GM18507 (cell line): ENCODE measurements at places on chromosomes 5 and 9.

GRCh38 chr9:5557606-5558587, 47.6 kb downstream of the PDCD1LG2 start:
- peak; percentile 17 for DNase-seq

GRCh38 chr5:135446615-135447014, 533 bp downstream of the DCANP1 start:
- DNase-seq, result no peak

DNA sequence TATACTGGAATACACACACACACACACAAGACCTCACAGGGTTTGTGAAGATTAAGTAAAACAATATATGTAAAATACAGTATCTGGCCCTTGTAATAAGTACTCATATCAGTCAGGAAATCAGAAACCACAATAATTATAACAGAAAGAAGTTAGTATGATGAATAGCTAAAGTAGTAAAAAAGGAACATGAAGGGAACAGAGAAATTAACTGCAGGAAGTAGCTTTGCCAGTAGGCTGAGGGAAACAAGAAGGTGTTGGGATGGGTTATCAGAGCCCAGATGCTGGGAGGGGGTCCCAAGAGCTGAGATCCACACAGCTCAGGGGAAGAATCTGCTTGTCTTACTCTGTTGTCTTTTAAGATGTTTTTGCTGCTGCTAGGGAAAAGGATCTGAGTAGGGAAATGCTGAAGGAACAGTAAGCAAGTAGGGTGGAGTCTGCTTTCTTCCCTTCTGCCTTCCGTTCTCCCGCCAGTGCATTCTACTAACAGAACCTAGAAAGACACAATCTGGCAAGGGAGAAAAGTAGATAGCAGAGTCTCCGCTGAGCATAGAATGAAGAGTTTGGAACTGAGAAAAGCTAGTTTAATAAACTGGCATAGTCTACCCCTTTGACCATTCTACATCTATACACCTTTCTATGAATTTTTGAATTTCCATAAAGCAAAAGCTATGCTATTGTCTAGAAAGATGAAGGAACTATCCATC, 55.3 kb upstream of the ALDH1A1 start:
- DNase-seq, result no peak

DNA sequence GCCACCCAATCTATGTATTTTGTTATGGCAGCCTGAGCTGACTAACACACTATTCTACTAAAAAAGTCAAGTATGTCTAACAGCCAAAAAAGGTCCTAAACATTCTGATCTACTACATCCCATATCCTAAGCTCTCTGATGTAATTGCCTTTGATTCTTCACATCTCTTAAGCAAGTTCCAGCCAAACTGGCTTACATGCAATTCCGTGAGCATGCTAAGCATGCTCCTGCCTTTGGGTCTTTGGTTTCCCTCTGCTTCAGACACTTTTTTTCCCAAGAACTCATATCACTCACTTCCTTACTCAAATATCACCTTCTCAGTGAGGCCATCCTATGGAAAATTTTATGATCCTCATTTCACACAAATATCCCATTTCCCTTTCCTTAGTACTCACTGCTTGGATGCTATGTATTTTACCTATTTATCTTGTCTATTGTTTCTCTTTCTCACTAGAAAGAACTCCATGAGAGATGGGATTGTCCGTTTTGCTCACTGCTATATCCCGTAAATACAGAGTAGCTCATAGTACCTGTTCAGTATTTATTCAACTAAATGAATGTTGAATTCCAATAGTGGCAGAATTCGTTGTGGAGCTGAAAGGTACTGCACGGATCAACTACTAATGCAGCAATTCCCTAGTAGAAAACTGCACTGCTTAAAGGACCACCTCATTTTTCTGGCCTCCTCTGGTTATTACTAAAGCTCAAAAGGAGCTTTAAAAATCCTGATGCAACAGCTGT, 2.3 kb upstream of the SLC12A2 start:
- DNase-seq, result no peak

DNA sequence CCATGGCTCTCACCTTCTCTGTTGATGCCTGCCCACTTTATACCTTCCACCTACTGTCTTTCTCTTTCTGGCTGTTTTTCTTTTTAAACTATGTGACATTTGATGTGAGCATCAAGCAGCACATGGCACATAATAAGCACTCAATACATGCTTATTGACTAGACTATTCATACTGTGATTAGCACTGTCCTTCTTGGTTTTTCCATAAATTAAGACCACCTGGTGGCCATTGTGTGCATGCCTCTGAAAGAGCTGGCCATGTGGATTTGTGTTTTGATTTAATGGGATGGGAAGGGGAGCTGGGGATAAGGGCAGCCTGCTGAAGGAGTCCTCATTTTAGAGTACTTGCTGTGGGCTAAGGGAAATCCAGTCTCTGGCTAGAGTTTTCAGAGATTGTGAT, 79.4 kb downstream of the ARHGEF28 start:
- no peak for DNase-seq

DNA sequence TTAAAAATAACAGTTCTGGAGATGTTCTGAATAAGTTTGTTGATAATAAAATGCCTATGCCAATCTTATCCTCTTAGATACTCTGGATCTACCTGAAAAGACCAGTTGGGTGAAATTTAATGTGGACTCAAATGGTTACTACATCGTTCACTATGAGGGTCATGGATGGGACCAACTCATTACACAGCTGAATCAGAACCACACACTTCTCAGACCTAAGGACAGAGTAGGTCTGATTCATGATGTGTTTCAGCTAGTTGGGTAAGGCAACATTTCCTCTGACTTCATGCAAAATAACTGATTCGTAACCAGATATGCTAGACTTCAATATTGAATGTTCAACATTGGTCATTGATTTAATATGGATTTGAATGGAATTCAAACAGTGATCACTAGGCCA, 27.0 kb downstream of the ERAP2 start:
- DNase-seq, result no peak

GRCh38 chr9:116269250-116269649, 115.7 kb downstream of the PAPPA start:
- DNase-seq, result no peak

DNA sequence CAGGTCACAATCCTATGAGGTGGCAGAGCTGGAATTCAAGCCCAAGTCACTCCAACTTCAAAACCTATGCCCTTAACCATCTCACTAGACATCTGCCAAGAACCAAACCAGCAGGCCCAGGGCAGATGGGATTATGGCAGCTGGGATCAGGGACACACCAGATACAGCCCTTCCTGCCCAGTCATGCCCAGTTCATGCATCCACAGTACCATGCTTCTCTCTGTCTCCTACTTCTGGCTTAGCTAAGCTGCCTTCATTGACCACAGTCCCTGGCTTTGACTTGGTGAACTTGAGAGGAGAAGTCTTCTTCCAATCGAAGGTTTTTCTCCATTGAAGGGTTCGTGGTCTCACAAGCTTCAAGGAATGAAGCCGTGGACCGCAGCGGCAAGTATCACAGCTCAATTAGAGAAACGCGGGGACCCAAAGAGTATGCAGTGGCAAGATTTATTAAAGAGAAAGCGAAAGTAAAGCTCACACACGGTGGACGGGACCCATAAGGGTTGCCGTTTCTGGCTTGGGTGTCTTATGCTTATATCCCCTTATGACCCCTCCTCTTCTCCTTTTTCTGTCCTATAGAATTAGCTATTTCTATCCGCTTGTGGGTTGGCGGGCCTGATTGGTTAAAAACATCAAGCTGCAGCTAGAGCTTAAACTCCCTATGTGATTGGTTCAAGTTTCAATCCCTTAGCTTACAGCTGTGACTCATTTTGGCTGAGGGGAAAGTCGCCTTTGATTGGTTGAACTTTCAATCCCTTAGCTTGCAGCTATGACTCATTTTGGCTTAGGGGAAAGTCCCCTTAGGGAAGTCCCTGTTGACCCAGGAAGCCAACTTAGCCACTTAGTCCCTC, 101.2 kb downstream of the TRIM36 start:
- no peak for DNase-seq
